NCI-H1092 (cell line): ENCODE measurements at places on chromosomes 3 and 15.
A peak's percentile ranks its signal among the peaks of the same experiment; 100 is the strongest.

GRCh38 chr15:36609793-36610192 lies 30.4 kb downstream of the CDIN1 start:
- DNase-seq: no peak

DNA sequence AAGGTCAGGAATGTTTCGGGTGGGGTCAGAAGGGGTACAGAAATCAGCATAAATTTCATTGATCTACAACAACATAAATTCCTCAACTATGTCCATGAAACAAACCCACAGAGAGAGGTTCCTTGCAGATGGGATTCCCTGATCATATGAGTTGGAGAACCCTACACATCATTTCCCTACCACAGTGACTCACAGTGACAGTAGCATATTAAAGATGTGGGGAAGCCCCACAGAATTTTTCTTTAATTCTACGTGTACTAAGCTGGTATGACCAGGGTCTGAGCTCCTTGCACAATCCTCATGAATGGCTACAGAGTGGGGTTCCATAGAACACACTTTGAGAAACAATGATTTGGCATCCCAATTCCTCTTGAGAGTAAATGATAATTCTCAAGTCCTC lies 116.9 kb upstream of the RAD18 start:
- DNase-seq: no peak

GRCh38 chr15:38479756-38480155 lies 25.8 kb downstream of the FAM98B start:
- no peak for DNase-seq

- no peak for DNase-seq
These were observed 17.6 kb upstream of the SIN3A start for GRCh38 chr15:75468913-75469598.

- DNase-seq: no peak
These were observed 116.3 kb downstream of the KCNAB1 start for GRCh38 chr3:156236556-156237260.

- DNase-seq: no peak
These were observed 310.2 kb downstream of the TBC1D5 start for GRCh38 chr3:17432236-17432635.

- DNase-seq: no peak
These were observed 107.3 kb upstream of the ANKRD28 start for GRCh38 chr3:15905041-15905440.

DNA sequence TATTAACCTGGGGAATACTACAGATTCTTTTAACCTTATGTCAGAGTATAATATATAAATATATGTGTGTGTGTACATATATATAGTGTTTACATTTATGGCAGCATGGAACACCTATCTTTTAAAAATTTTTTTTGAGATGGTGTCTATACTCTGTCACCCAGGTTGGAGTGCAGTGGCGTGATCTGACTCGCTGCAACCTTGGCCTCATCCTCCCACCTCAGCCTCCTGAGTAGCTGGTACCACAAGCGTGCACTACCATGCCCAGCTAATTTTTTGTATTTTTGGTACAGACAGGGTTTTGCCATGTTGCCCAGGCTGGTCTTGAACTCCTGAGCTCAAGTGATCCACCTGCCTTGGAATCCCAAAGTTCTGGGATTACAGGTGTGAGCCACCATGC lies 18.5 kb upstream of the ERICH6 start:
- DNase-seq: no peak

- DNase-seq: no peak
These were observed 13.5 kb downstream of the SLCO3A1 start for GRCh38 chr15:91866971-91867372.

DNA sequence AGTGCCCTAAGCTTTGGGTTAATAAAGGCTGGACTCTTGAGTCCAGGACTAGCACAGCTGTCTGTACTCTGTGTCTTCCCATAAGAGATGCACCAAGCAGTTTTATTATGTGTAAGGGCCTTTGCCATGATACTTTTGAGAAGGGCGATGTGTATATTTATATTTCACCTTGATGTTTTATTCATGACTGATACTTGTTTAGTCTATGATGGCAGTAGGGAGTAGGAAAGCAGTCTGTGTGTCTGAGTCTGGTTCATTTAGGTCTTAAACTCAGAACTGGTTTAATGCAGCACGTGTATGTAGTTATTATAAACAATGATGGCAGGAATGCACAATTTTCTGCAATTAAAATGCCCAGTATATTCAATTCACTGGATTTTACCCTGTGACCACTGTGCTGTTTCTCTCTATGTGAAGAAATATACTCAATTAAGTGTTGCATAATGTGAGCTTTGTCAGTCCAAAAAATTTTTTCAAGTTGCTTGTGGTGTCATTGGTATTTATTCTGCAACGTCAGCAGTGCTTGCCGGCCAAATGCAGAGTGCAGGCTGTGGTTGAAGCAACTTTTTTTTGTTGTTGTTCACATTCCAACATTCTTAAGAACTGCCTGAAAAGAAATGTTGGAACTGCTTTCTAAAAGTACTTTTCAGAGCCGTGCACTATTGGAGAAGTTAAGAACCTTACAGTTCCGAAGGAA lies 423.7 kb upstream of the SEMA6D start:
- DNase-seq: no peak

DNA sequence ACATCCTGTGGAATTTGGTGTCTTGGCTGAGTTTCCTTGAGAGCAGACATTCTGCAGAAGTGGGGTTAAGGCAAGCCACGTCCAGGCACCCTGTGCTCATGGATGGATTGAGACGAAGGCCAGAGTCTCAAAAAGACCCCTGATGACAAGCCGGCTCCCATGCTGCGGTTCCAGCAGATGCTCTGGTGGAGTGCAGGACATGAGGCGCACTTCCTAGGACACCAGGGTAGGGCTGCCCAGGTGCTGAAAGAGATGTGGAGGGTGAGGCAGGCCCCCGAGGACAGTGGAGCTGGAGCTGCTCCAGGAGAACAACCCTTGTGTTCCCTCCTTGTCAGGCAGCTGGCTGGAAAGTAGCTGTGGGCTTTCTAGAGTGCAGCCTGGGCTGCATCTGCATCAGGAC lies 81.0 kb downstream of the ASB7 start:
- no peak for DNase-seq

GRCh38 chr3:196772897-196773296 lies 33.2 kb downstream of the PAK2 start:
- no peak for DNase-seq

- no peak for DNase-seq
These were observed 134.9 kb upstream of the ZBTB20 start for GRCh38 chr3:115281697-115282675.

DNA sequence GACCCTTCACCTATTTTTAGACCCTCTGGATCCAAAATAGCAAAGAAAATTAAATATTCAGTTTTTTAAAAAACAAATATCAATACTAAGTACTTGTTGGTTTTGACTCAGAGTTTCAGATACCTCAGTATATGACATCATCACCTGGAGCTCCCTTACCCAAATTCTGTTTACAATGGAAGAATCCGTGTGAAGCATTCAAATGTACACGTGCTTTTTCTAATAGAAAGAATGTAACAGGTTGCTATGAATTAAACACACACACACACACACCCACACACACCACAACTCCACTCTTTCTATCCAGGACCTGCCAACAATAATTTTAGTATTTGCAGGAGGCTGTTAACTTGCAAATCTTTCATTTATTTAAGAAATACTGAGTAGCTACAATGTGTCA lies 221.8 kb downstream of the THRB start:
- no peak for DNase-seq

GRCh38 chr15:38174691-38175090 lies 77.9 kb upstream of the SPRED1 start:
- no peak for DNase-seq

GRCh38 chr15:68304589-68305337 lies 27.2 kb downstream of the FEM1B start:
- DNase-seq: no peak

- DNase-seq: no peak
These were observed 113.6 kb upstream of the SNTN start for GRCh38 chr3:63538919-63539318.

DNA sequence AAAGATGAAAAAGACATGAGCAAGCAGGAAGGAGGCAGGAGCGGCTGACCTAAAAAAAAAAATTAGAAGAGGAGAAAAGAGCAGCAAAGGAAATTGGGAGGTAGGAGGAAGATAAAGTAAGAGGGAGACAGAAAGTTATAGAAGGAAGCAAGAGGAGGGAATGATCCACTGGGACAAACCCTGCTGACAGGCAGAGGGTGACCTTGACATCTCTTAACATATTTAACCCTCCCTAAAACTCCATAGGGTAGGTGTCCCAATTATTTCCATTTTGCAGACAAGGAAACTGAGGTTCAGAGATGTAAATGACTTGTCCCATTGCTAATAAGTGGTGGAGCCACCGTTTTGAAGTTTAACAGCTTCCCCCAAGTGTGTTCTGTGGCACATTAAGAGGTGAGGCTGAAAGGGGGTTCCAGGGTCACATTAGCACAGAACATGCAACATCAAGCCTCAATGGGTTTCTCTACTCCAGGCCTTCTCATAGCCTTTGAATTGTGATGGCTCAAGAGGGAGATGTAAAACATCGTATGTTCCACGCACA lies 37.4 kb upstream of the PRICKLE2 start:
- DNase-seq: no peak

GRCh38 chr3:49869525-49870126 lies at the start of gene CAMKV:
Gene CAMKV, minus strand, starts transcription at chr3:49869906. Its CDS starts 7,518 bp downstream, at chr3:49862388.
- peak; percentile 2 for DNase-seq

GRCh38 chr3:185631108-185631507 lies 45.0 kb downstream of the SENP2 start:
- no peak for DNase-seq

GRCh38 chr3:46006238-46007032 lies 10.8 kb upstream of the FYCO1 start:
- no peak for DNase-seq
